ENCODE measurements at places on chromosomes 3 and 15.

- no peaks in the 10 kb centered on the region for H3K36me3 ChIP-seq
- no peaks in the 10 kb centered on the region for H3K4me1 ChIP-seq
- DNase-seq, result no peak
- H3K27me3 ChIP-seq, result no peaks in the 10 kb centered on the region
Measured at GRCh38 chr3:98817547-98818041, 54.5 kb downstream of the ST3GAL6 start.

GRCh38 chr3:23159929-23160328 lies 43.2 kb upstream of the UBE2E2 start:
- peaks cover 4% of the 10 kb centered on the region for H3K27me3 ChIP-seq
- H3K27ac ChIP-seq, result no peak overlapping the region
- DNase-seq, result no peak
- no peak overlapping the region for H3K4me3 ChIP-seq
- peaks cover 6% of the 10 kb centered on the region for H3K4me1 ChIP-seq

- H3K27ac ChIP-seq, result peak overlapping the region; percentile 95
- DNase-seq, result no peak
- no peaks in the 10 kb centered on the region for H3K36me3 ChIP-seq
- H3K27me3 ChIP-seq, result no peaks in the 10 kb centered on the region
- peaks cover 44% of the 10 kb centered on the region for H3K4me1 ChIP-seq
- peak overlapping the region; percentile 87 for H3K4me3 ChIP-seq
Measured at GRCh38 chr3:183637106-183637486, 1.7 kb downstream of the KLHL24 start.

DNA sequence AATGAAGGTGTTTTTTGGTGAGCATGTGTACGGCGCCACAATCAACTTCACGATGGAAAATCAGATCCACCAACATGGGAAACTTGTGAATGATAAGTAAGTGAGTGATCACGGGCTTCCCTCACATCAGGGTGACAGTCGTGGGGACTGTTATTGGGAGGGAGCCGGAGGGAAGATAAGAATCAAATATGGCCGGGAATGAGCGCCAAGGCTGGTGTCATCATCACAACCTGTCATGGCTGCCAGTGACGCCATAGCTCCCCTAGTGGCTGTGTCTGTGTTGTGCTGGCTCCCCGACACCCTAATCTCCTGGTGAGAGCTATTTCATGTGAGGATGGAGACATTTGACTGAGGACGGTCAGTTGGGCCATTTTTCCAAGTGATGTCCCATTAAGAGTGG lies 168.5 kb downstream of the SV2B start:
- no peak overlapping the region for H3K4me3 ChIP-seq
- no peaks in the 10 kb centered on the region for H3K36me3 ChIP-seq
- DNase-seq, result peak; percentile 54
- H3K27me3 ChIP-seq, result peaks cover 9% of the 10 kb centered on the region
- H3K27ac ChIP-seq, result no peak overlapping the region

DNA sequence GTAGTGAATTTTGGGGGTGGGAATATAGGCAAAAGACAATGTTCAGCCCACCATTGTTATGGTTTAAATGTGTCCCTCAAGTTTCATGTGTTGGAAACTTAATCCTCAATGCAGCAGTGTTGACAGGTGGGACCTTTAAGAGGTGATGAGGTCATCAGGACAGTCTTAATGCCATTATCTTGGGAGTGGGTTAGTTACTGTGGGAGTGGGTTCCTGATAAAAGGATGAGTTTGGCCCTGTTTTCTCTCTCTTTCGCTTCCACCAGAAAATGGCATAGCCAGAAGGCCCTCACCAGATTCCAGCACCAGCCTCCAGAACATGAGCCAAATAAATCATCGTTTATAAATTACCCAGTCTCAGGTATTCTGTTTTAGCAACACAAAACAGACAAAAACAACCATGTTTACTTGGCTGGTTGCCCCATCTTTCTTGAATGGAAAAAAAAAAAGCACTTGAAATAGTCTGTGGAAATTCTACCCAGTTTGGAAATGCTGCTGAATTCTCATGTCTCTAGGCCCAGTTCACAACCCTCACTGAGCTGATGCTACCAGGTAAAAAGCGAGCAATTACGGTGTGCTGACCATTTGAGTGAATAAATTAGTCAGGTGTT lies 31.0 kb upstream of the MFSD1 start:
- no peak overlapping the region for H3K4me3 ChIP-seq
- H3K4me1 ChIP-seq, result no peaks in the 10 kb centered on the region
- no peaks in the 10 kb centered on the region for H3K36me3 ChIP-seq
- no peaks in the 10 kb centered on the region for H3K27me3 ChIP-seq

GRCh38 chr15:56948000-56948763 lies 29.7 kb downstream of the TCF12 start:
- H3K27ac ChIP-seq, result no peak overlapping the region
- no peak overlapping the region for H3K4me3 ChIP-seq
- peaks cover 19% of the 10 kb centered on the region for H3K36me3 ChIP-seq
- no peak for DNase-seq
- H3K4me1 ChIP-seq, result peaks cover 23% of the 10 kb centered on the region

DNA sequence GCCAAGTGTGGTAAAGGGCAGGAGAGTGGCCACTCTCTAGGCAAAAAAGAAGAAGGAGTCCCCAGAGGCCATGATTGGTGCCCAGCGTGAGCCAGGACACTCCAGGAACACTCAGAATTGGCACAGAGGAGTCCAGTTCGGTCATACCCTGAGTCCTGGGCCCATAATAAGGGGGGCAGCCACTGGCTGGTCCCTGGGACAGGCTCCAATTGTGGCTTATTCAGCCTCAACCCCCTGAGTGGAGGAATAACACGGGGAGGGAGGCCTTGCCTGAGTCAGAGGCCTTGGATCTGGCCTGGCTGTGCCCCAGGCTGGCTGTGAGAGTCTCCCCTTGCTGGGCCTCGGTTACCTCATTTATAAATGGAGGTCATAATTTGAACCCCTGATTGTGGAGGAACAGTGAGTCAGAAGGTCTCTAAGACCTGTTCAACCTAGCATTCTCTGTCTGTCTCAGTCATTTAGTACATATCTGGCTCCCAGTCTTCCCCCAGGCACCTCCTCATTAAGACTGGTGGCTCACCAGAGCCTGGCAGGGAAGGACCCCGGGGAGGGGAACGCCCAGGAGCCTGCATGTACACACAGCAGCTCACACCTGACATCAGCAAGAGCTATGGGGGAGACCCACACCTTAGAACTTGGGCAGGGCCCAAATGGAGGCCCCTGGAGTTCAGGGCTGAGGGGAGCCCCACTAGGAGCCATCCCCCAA lies 95.9 kb upstream of the ATP2B2 start:
- H3K4me3 ChIP-seq, result no peak overlapping the region
- H3K4me1 ChIP-seq, result peaks cover 30% of the 10 kb centered on the region
- no peaks in the 10 kb centered on the region for H3K36me3 ChIP-seq
- peaks cover 34% of the 10 kb centered on the region for H3K27me3 ChIP-seq

DNA sequence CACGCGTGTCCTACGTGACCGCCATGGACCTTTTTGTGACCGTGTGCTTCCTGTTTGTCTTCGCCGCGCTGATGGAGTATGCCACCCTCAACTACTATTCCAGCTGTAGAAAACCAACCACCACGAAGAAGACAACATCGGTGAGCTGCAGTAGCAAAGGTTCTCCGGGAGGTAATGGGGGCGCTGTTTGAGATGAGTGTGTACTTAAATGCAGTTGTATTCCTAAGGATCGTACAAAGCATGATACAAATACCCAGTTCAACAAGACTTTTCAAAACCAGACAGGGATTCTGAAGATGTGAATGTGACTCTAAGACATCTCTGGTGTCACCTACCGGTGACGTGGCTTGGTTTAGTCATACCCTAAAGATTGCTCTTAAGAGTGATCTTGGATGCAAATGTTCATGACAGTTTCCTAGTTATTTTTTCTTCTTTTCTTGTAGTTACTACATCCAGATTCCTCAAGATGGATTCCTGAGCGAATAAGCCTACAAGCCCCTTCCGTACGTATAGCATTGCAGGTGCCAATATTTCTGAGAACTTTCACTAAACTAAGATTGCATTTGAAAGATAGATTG lies 556.6 kb downstream of the GABRG3 start:
- no peaks in the 10 kb centered on the region for H3K27me3 ChIP-seq
- no peaks in the 10 kb centered on the region for H3K4me1 ChIP-seq
- no peaks in the 10 kb centered on the region for H3K36me3 ChIP-seq
- no peak for DNase-seq

DNA sequence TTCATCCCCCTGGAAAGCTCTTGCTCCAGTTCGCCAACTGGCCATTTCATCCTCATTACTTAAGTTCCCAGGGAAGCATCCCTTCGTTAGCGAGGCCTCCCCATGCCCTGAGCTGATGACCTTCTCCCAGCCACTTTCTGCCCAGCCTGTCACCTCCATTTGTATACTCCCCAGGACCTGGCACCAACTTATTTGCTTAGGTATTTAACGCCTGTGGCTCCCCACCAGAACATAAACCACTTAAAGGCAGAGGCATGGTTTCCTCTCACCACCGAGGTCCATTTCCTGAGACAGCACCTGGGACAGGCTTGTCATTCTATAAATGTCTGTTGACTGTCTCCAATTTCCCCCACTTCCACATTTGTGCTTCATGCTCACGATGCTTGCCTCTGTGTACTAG lies 189.0 kb downstream of the ZNF621 start:
- H3K27me3 ChIP-seq, result peaks cover 27% of the 10 kb centered on the region
- H3K27ac ChIP-seq, result no peak overlapping the region
- no peaks in the 10 kb centered on the region for H3K4me1 ChIP-seq
- no peaks in the 10 kb centered on the region for H3K36me3 ChIP-seq

GRCh38 chr15:93803421-93804152 lies 427.8 kb upstream of the MCTP2 start:
- no peaks in the 10 kb centered on the region for H3K36me3 ChIP-seq
- H3K27ac ChIP-seq, result no peak overlapping the region
- no peaks in the 10 kb centered on the region for H3K4me1 ChIP-seq
- DNase-seq, result no peak

DNA sequence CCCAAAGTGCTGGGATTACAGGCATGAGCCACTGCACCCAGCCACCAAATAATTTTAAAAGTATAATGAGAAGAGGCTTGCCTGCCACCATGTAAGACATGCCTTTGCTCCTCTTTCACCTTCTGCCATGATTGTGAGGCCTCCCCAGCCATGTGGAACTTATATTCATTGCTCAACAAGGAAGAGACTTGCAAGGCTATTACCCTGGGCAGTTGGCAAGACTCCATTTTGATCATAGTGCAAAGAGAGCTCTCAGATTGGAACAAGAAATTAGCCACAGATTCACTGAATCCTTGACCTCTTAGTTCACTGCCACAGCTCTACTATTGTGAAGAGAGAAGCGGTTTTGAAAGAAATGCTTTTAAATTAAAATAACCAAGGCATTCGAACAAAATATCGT lies 6.1 kb downstream of the SCAP start:
- no peaks in the 10 kb centered on the region for H3K27me3 ChIP-seq
- H3K4me3 ChIP-seq, result no peak overlapping the region
- H3K36me3 ChIP-seq, result peaks cover 36% of the 10 kb centered on the region
- peaks cover 33% of the 10 kb centered on the region for H3K4me1 ChIP-seq
- DNase-seq, result no peak

DNA sequence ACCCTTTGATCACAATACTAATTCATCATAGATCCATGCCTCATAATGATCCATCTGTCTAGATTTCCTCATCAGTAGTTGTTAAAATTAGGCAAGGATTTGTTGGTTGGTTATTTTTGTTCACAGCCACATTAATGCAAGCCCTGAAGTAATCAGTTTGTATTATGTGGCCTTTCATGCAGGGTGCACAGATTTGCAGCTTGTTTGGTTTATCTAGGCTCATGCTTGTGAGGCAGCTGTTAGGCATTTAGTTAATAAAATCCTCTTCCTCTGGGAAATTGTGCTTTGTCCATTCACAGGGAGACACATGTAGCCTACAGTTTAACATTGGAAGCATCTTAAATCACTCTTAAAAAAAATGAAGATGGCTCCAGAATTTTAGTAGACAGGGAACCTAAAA lies 162.8 kb upstream of the ZNF385D start:
- no peak for DNase-seq
- no peaks in the 10 kb centered on the region for H3K27me3 ChIP-seq
- no peak overlapping the region for H3K27ac ChIP-seq
- no peaks in the 10 kb centered on the region for H3K36me3 ChIP-seq
- no peaks in the 10 kb centered on the region for H3K4me1 ChIP-seq

GRCh38 chr15:55513152-55513551 lies 5.1 kb upstream of the DNAAF4 start:
- no peaks in the 10 kb centered on the region for H3K36me3 ChIP-seq
- H3K4me1 ChIP-seq, result no peaks in the 10 kb centered on the region
- no peak for DNase-seq
- H3K27me3 ChIP-seq, result no peaks in the 10 kb centered on the region
- no peak overlapping the region for H3K27ac ChIP-seq

- H3K4me3 ChIP-seq, result no peak overlapping the region
- H3K27me3 ChIP-seq, result no peaks in the 10 kb centered on the region
- H3K27ac ChIP-seq, result no peak overlapping the region
- DNase-seq, result no peak
- no peaks in the 10 kb centered on the region for H3K4me1 ChIP-seq
- no peaks in the 10 kb centered on the region for H3K36me3 ChIP-seq
Measured at GRCh38 chr15:46956456-46956855, 760.8 kb upstream of the SEMA6D start.

GRCh38 chr3:72818905-72819304 lies 29.3 kb downstream of the SHQ1 start:
- no peak overlapping the region for H3K27ac ChIP-seq
- H3K27me3 ChIP-seq, result no peaks in the 10 kb centered on the region
- DNase-seq, result peak; percentile 38
- peaks cover 25% of the 10 kb centered on the region for H3K4me1 ChIP-seq

DNA sequence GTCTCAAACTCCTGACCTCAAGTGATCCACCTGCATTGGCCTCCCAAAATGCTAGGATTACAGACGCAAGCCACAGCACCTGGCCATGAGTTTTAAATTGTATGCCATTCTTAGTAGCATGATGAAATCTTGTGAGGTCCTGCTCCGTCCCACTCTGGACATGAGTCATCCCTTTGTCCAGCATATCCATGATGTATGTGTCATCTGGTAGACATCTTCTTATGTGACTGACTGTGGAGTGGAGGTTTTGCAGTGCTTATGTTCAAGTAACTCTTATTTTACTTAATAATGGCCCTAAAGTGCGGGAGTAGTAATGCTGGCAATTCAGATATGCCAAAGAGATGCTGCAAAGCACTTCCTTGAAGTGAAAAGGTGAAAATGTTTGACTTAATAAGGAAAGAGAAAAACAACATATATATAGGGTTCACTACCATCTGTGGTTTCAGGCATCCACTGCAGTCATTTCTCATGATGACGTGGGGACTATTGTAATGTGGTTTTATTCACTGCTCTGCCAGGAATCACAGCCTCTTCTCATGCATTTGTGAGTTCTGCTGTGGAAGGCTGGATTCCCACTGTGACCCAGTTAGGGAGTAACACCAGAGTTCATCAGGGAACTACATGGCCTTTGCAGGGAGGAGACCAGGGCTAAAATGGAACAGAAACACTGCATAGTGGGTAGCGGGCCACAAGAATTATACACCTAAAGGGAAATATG lies 204.6 kb upstream of the STRIT1 start:
- no peak overlapping the region for H3K4me3 ChIP-seq
- H3K36me3 ChIP-seq, result no peaks in the 10 kb centered on the region
- no peak overlapping the region for H3K27ac ChIP-seq
- H3K27me3 ChIP-seq, result no peaks in the 10 kb centered on the region
- DNase-seq, result no peak
- H3K4me1 ChIP-seq, result peaks cover 9% of the 10 kb centered on the region
